ENCODE measurements at places on chromosomes 12 and 14. TPM values are rescaled to one million over a fixed set of nuclear protein-coding genes. Genes with fewer than 3 reads are reported as not detected.

The MORN3 gene
- 2.8 TPM for total RNA-seq

The MFAP5 gene
- not detected for total RNA-seq

The SYNDIG1L gene
- 1.1 TPM for total RNA-seq

The DPF3 gene
- total RNA-seq, result 5.3 TPM

The DDHD1 gene
- total RNA-seq, result 59.4 TPM

The LRCOL1 gene
- total RNA-seq, result not detected

The KRT85 gene
- total RNA-seq, result not detected

The TMTC1 gene
- total RNA-seq, result 40.4 TPM

The KLRC2 gene
- total RNA-seq, result 2.5 TPM

The PTGDR gene
- total RNA-seq, result 0.31 TPM

The MYH6 gene
- total RNA-seq, result not detected

The TEP1 gene
- total RNA-seq, result 8.4 TPM

The CD27 gene
- total RNA-seq, result 0.94 TPM

The GLT8D2 gene
- total RNA-seq, result 13.9 TPM

The AMDHD1 gene
- 0.31 TPM for total RNA-seq

The OTUB2 gene
- 5.6 TPM for total RNA-seq

GRCh38 chr12:6852651-6853354 lies 853 bp downstream of the USP5 start:
- DNase-seq, result peak; percentile 50

GRCh38 chr14:86782092-86782580 lies 1210.8 kb downstream of the GALC start:
- DNase-seq, result no peak

DNA sequence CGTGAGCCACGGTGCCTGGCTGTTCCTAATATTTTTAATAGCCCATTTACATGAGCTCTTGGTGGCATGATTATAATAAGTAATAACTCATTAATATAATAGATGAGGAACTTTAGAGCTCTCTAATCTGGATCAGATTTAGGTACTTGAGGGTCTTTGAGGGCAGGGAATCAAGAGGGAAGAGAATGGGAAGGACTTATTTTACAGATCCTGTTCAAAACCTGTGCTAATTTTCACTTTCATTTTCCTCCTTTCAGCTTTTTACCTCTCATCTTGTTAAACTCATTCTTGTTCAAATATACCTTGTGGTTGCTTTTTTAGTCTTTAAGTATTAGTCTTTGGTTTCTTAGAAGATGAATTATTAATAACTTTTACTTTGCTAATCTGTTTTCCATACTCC lies 5.6 kb downstream of the NECAP1 start:
- DNase-seq, result no peak

- DNase-seq, result no peak
Measured at GRCh38 chr14:99529899-99530298, 48.7 kb downstream of the CCNK start.

GRCh38 chr14:80346395-80346794 lies 135.1 kb upstream of the DIO2 start:
- DNase-seq, result no peak

DNA sequence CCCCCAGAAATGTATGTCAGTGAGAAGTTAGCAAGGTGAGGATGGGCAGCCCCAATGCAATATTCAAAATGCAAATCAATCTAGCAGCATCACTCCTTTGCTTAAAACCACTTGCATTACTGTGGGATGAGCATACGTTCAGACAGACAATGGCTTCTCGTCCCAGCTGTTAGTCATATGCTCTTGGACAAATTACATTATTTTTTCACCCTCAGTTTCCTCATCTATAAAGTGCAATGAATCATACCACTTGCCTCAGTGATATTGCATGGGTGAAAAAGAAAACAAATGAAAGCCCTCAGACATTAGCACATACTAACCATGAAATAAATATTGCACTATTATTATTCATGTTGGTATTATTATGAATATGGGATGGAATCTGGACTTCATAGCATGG lies 132.3 kb downstream of the C12orf75 start:
- DNase-seq, result no peak

DNA sequence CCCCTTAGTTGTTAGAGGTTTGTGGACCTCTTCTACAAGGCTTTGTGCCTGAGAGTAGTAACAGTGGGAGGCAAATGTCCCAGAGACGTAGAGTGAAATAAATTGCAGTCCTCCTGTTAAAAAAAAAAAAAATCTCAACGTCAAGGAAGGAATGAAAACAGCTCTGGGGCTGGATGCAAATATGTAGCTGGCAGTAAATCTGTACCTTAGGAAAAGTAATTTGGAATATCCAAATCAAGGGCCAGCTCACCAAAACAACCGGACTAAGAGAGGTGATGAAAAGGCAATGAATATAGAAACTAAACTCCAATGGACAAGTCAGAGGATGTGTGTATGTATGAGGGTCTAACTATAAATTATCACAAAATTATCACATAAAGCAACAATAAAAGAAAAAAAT lies 27.0 kb downstream of the SINHCAF start:
- no peak for DNase-seq

DNA sequence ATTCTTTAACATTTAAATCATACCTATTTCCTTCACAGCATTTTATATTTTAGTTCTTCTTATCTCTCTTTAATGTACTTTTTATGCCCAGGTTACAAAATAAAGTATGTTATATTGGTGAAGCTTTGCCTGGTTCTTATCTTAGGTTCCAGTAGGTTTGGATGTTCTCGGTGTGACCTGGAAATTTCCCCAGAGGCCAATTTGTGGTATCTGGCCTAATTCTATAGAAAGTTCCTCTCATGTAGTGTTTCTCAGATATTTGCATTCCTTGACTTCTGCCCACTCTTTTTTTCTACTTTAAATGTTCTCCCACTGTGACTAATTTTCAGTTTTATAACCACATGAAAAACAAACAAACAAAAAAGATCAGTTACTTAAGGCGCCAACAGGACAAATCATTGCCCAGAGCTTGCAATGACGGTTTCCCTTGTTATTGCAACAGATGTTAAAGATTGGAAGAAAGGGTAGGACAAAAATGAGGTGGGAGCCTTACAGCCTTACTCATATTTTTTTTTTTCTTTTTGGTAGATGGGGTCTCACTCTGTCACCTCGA lies 41.2 kb upstream of the PPM1H start:
- DNase-seq, result no peak

DNA sequence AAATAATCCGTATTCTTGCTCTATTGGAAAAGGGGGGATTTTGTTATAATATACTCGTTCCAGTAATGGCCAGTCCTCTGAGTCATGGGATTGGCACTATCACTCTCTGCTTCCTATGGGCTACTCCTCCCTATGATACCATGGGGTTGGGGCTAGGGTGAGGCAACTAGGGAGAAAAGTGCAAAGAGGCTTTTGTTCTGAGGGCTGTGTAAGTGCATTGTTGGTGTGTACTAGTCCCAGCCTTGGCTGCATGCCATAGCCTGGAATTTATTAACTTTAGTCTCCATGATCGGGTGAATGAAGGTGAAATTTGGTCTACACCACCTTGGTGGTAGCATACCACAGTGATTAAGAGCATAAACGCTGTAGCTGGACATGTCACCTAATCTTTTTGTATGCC lies 247.6 kb downstream of the RPAP3 start:
- no peak for DNase-seq

DNA sequence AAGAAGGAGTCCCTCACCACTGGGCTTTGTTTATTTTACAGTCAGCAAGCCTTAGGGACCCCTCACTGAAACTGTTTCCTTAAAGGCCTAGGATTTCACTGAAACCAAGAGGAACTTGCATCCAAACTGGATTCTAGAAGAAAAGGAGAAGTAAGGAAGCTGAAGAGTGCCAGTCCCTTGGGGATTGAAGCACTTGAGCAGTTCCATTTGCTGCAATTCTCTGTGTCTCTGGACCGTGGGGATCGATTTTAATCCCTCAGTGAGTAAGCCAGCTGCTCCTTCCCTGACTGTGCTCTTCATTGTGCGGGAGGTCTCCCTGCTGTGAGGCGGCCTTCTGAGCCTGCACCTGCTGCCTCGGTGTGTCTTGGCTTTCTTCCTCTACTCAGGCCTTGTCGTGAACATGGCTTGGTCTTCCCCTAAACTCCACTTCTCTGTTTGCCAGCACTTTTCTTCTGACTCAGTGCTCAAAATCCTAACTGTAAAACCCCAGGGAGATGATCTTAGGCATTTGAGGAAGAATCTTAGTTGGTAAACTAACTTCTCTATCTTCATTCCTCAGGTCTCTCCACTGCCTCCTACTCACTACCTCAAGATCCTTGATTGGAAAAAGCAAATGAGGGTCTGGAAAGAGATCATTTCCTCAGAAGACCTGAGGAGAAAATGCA lies 132.6 kb downstream of the SLC38A6 start:
- no peak for DNase-seq

GRCh38 chr14:94132285-94132887 lies 3.0 kb upstream of the IFI27L2 start:
- no peak for DNase-seq

GRCh38 chr12:15323480-15323879 lies 1.2 kb downstream of the PTPRO start:
- no peak for DNase-seq

DNA sequence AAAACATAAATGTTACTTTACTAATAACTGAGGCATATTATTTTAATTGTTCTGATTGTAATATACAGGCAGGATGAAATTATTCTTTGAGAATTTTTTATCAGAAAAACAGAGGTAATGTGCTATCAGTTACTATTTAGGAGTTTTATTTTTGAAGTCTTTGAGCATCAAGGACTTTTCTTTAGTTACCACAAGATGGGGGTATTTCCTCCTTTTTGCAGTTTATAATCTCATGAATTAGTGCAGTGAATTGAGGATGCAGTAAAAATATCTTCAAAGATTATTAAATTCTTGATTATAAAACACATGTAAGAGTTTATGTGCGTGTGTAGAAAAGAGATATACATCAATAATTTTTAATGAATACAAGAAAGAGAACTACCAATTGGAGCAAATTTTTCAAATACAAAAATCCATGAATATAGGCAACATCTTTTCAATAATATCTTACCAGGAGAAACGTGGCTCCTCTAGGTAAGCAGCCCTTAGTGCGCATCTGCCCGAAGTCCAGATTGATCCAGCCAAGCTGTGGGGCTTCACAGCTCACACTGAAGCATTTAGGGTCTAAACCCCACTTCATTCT lies 71.6 kb downstream of the ERGIC2 start:
- no peak for DNase-seq

DNA sequence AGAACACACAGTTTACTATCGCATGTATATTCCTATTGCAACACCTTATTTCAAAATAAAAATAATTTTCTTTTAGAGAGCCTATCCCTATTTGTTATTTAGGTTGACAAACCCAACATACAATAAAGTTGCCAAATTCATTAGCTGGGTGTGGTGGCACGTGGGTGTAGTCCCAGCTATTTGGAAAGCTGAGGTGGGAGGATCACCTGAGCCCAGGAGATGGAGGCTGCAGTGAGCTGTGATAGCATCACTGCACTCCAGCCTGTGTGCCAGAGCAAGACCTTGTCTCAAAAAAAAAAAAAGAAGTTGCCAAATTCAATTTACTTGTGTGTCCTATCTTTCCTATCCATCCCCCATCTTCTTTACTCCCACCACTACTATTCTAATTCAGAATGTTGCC lies 23.9 kb downstream of the DENND5B start:
- no peak for DNase-seq

GRCh38 chr14:31942166-31942841 lies 134.8 kb upstream of the ARHGAP5 start:
- no peak for DNase-seq

- no peak for DNase-seq
Measured at GRCh38 chr12:50099302-50100008, 4.4 kb upstream of the GPD1 start.

DNA sequence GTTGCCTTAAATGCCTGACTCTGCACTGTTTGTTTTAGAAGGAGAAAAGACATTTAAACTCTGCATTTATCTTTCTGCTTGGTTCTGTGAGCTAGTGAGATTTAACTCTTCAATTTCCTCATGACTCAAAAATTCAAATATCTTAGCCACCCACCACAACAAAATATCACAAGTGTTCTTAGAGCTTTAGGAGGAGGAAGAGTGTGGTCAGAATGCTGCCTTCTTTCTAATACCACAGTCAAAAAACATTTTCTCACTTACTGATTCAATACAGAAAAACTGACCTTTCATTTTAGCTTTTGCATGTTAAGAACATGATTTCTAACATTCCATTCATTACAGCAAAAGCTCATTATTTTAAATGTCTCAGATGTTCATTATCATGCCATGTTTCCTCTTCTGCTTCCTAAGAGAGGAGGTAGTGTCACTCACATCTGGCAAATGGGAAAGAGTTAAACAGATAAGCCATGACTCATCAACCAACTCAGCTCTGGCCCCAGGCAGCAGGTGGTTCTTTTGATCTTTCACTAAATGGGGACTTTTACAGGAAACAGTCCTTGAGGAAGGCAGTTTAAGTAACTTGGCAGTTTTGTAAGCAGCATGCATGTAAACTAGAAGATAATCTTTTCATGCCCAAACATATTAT lies 56.4 kb upstream of the RNU6-8 start:
- no peak for DNase-seq

DNA sequence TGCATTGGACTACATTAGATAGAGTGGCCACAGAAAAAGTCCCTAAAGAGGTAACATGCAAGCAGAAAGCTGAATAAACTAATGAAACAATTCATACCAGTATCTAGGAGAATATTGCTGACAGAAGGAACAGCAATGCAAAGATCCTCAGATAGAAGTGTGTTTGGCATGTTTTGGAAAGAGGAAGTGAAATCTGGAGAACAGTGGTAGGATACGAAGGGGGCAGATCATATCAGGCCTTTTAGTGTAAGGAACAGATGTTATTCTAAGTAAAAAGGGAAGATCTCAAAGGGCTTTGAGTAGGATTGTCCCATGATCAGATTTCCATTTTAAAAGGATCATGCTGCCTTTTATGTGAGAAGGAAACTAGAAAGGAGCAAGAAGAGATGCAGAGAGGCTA lies 342.9 kb downstream of the PAWR start:
- DNase-seq, result no peak

- DNase-seq, result no peak
Measured at GRCh38 chr12:92336641-92337040, 191.0 kb upstream of the BTG1 start.

DNA sequence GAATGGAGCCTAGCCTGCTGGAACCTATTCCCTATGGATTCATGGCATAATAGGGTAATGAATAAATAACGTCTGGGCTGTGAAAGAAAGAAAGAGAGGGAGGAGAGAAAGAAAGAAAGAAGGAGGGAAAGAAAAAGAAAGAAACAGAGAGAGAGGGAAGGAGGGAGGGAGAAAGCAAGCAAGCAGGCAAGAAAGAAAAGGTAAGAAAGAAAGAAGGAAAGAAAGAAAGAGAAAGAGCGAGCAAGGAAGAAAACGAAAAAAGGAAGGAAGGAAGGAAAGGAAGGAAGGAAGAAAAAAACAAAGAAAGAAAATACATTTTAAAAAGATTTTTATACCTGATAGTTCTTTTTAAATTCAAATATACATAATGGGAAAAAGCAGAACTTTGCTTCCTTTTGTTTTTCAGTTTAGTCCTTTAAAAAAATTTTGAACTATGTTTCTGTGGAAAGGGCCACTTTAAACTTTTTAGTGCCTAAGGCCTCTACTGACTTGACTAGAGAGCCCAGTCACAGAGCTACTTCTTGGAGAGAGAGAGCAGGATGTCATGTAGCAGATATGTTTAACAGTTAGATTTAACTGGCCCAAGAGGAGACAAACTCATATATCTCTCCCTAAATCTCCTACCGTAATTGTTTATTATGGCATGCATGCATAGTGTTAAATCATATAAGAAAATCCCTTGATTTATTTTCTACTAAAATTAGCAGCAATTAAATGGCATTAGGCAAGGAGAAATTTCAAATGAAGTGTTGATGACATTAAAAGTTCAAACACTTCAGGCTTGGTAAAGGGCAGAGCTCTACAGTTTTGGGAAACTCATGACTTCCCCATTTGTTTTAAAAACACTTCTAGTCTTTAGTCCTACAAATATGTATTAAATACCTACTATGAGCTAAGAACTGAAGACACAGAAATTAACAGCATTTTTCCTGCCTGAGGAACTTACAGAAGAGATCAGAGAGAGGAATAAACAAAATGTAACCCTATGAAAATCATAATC lies 305.5 kb downstream of the BCAT1 start:
- DNase-seq, result no peak
